Ovary (tissue), 10 donors: ENCODE measurements at places on chromosomes 16 and 17. TPM values are rescaled to one million over a fixed set of nuclear protein-coding genes. Genes with fewer than 3 reads are reported as not detected.

DNA sequence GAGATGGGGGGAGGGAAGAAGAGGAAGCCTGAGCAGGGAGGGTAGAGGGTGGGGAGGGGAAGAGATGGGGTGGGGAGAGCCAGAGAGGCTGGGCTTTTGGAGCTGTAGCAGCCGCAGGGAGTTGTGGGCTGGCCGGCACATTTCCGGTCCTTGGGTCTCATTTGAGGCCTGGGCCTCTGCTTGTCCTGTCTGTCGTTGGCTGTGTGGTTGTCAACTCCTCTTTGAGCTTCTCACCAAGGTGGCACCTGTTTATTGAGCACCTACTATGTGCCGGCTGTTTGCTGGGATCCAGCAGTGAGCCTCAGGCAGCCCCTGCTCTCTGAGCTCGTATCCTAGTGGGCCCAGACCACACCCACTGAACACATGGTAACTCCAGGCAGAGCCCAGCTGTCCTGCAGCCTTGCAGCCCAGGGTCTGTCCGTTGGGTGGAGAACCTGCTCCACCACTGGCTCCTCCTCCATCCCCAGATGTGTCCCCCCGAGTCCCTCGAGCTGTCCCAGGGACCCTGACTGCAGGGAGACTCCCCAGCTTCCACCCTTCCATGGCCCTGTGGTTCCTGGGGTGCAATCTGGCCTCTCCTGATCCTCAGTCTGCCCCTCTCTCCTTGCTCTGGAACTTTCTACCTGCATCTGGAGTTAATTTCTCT is 164.9 kb downstream of the IRF8 start:
- no peaks in the 10 kb centered on the region for H3K27me3 ChIP-seq
- DNase-seq, result no peak
- no peaks in the 10 kb centered on the region for H3K36me3 ChIP-seq

DNA sequence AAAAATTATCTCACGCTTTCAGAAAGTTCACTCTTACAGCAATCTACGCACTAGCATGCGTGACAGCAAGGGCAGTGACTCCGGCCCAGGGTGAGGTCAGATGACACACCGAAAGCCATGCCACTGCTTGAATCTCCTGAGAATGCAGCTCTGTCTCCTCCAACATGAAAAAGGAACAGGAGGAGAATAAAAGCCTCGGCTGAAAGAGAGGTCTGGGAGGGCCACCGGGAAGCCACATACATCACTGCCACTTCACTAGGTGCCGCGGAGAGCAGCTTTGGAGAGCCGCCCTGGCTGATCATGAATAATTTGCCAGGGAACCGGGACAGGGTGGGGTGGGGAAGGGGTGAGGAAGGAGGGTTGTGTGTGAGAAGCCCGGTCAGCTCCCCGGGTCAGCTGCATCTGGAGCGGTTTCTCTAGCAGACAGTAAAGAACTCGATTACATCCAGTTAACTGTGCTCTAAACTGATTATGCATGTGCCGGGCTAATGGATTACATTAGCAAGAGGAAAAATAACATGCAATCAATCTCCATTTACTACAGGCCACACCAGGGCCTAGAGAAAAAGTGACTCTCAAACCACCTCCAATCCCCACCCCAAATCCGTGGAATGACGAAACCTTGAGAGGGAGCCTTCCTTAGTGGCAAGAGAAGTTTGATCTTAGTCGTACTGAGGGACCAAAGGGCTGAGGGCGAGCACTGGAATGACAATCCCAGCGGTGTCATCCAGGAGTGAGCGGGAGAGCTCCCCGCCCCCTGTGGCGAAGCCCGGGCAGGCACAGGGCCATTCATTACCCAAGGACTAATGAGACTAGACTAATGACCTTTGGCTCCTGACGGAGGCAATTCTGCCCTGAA is 100.3 kb downstream of the ZFHX3 start:
- no peaks in the 10 kb centered on the region for H3K27me3 ChIP-seq
- no peak for DNase-seq
- H3K27ac ChIP-seq, result no peak overlapping the region
- H3K4me3 ChIP-seq, result no peak overlapping the region

DNA sequence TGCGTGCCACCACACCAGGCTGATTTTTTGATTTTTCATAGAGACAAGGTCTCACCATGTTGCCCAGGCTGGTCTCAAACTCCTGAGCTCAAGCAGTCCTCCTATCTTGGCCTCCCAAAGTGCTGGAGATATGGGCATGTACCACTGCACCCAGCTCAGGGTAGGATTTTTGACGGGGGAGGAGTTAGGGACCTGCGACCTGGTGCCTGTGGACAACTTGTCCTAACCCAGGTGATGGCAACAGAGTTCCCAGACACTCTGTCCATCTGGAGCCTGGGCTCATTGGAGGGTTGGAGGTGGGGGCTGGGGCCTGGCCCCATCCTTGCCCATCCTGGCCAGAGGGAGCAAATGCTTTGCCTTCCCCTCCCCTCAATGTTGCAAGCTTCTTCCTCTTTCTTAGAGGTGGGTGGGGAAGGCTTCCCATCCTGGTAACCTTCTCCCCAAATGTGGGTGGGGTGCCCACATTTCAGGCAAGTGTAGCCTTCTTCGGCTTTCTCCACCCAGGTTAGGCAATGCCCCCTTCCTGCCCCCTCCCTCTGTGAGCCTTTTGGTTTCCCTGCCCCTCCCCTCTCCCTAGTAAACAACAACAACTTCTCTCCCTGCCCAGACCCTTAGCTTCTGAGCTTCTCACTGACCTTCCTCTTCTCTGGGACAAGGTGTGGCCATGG is 24.9 kb downstream of the RARA start:
- no peaks in the 10 kb centered on the region for H3K36me3 ChIP-seq
- peak overlapping the region; percentile 77 for H3K27ac ChIP-seq
- H3K27me3 ChIP-seq, result no peaks in the 10 kb centered on the region
- H3K4me1 ChIP-seq, result peaks cover 58% of the 10 kb centered on the region

- H3K4me3 ChIP-seq, result peak overlapping the region; percentile 53
- H3K27me3 ChIP-seq, result no peaks in the 10 kb centered on the region
- H3K27ac ChIP-seq, result no peak overlapping the region
- H3K4me1 ChIP-seq, result peaks cover 17% of the 10 kb centered on the region
- H3K36me3 ChIP-seq, result no peaks in the 10 kb centered on the region
- no peak for DNase-seq
Observed at GRCh38 chr16:87491522-87492290, 1.1 kb downstream of the ZCCHC14 start.

DNA sequence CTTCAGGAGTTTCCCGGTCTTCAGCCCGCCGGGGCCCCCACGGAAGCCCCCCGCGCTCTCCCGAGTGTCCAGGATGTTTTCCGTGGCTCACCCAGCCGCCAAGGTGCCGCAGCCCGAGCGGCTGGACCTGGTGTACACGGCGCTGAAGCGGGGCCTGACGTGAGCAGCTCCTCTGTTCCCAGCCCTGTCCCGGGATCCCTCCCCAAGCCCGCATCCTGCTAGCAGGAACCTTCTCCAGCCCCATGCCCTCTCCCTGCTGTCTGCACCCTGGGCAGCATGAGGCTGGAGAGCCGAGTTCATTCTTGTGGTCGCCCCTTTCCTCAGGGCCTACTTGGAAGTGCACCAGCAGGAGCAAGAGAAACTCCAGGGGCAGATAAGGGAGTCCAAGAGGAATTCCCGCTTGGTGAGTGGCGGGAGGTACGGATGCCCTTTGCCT is 10.1 kb downstream of the RIPOR1 start:
- H3K4me3 ChIP-seq, result peak overlapping the region; percentile 51
- H3K27me3 ChIP-seq, result no peaks in the 10 kb centered on the region
- no peak for DNase-seq
- peak overlapping the region; percentile 71 for H3K27ac ChIP-seq
- no peaks in the 10 kb centered on the region for H3K36me3 ChIP-seq
- H3K4me1 ChIP-seq, result peaks cover 5% of the 10 kb centered on the region

GRCh38 chr16:14564323-14564722 is 65.7 kb downstream of the PARN start:
- H3K27ac ChIP-seq, result no peak overlapping the region
- peaks cover 4% of the 10 kb centered on the region for H3K4me1 ChIP-seq
- no peaks in the 10 kb centered on the region for H3K36me3 ChIP-seq
- H3K27me3 ChIP-seq, result no peaks in the 10 kb centered on the region

Gene TVP23C
- 28.8 TPM for total RNA-seq

Gene VMO1
- total RNA-seq, result 1.9 TPM
